ENCODE measurements at places on chromosomes 12 and 14. TPM values are rescaled to one million over a fixed set of nuclear protein-coding genes. Genes with fewer than 3 reads are reported as not detected.

- peaks cover 8% of the 10 kb centered on the region for H3K4me1 ChIP-seq
- H3K36me3 ChIP-seq, result no peaks in the 10 kb centered on the region
- peak overlapping the region; percentile 52 for H3K27ac ChIP-seq
- H3K4me3 ChIP-seq, result no peak overlapping the region
- peak; percentile 63 for DNase-seq
These were observed 51.0 kb downstream of the NFKBIA start for GRCh38 chr14:35353409-35354172.

DNA sequence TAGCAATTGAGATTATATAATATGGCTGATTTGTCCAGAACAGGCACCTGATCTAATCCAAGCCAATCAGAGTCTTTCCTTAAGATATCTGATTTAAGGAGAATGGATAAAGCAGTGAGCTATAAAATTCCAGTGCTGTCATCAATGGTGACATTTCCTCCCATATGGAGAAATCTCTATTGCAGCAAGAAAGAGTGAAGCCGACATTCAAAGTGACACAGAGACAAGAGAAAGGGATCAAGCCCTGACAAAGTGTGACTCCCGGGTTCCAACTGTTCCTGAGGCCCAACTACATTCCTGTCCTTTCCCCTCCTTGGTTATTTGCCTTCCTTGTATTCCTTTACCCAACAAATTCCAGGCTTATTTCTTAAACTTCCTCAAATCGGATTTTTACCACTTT, 430.0 kb upstream of the SOX5 start:
- DNase-seq, result no peak
- no peaks in the 10 kb centered on the region for H3K36me3 ChIP-seq
- H3K27me3 ChIP-seq, result no peaks in the 10 kb centered on the region
- H3K27ac ChIP-seq, result no peak overlapping the region

GRCh38 chr14:80809663-80810062, 131.9 kb downstream of the CEP128 start:
- H3K27me3 ChIP-seq, result no peaks in the 10 kb centered on the region
- H3K36me3 ChIP-seq, result no peaks in the 10 kb centered on the region
- no peak for DNase-seq
- H3K4me1 ChIP-seq, result no peaks in the 10 kb centered on the region
- no peak overlapping the region for H3K4me3 ChIP-seq
- H3K27ac ChIP-seq, result no peak overlapping the region

- peaks cover 11% of the 10 kb centered on the region for H3K4me1 ChIP-seq
- H3K27ac ChIP-seq, result no peak overlapping the region
- no peaks in the 10 kb centered on the region for H3K36me3 ChIP-seq
- DNase-seq, result no peak
These were observed 36.1 kb upstream of the EVL start for GRCh38 chr14:100028990-100029677.

DNA sequence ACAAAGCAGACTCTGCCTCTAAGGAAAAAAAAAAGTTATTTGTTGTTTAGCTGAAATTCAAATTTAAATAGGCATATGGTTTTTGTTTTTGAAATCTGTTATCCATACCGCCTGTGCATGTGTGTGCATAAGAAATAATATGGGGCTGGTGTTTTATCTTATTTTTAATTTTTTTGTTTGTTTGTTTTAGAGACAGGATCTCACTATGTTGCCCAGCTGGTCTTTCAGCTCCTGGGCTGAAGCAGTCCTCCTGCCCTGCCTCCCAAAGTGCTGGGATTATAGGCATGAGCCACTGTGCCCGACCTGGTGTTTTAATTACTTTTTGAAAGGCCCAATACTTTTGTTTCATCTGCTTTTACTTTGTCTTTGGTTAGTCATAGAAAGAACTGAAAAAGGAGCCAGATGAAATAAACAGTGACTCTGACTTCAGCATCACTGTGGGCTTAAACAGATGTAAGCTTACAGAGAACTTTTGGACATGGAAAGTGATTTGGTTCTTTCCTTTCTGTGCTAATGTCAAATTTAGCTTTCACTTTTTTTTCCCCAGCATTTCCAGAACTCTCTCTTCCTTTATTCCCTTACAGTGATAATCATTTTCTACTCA, 37.2 kb downstream of the SUPT16H start:
- H3K4me1 ChIP-seq, result no peaks in the 10 kb centered on the region
- no peak overlapping the region for H3K4me3 ChIP-seq
- no peak overlapping the region for H3K27ac ChIP-seq
- no peaks in the 10 kb centered on the region for H3K36me3 ChIP-seq
- no peak for DNase-seq
- H3K27me3 ChIP-seq, result no peaks in the 10 kb centered on the region

DNA sequence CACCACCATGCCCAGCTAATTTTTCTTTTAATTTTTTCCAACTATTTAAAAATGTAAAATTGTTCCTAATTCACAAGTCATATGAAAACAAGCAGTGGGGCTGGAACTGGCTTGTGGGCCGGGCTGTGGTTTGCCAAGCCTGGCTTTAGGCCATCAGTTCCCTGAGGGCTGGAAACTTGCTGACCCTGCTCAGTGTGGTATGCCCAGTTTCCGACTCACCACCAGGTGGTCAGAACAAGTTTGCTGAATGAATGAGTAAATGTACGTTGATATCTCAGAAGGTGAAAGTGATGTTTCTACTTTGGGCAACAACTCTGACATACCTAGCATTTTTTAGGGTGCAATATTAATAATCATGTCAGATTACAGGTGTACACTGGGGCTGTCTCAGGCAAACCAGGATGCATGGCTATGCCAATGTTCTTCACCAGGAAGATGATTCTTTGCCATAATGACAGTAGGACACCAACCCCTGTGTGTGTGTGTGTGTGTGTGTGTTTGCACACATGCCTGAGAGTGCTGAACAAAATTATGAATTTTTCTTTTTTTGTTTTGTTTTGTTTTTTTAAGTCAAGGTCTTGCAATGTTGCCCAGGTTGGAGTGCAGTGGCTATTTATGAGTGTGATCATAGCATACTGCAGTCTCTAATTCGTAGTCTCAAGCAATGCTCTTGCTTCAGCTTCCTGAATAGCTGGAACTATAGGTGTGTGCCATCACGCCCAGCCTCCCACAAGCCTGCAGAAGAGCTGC, 106.1 kb downstream of the PTPN11 start:
- no peaks in the 10 kb centered on the region for H3K27me3 ChIP-seq
- H3K36me3 ChIP-seq, result no peaks in the 10 kb centered on the region
- H3K4me3 ChIP-seq, result no peak overlapping the region
- H3K4me1 ChIP-seq, result no peaks in the 10 kb centered on the region

GRCh38 chr14:73895939-73896338, 9.3 kb downstream of the ZNF410 start:
- DNase-seq, result no peak
- H3K36me3 ChIP-seq, result no peaks in the 10 kb centered on the region
- H3K4me1 ChIP-seq, result no peaks in the 10 kb centered on the region
- H3K4me3 ChIP-seq, result no peak overlapping the region

DNA sequence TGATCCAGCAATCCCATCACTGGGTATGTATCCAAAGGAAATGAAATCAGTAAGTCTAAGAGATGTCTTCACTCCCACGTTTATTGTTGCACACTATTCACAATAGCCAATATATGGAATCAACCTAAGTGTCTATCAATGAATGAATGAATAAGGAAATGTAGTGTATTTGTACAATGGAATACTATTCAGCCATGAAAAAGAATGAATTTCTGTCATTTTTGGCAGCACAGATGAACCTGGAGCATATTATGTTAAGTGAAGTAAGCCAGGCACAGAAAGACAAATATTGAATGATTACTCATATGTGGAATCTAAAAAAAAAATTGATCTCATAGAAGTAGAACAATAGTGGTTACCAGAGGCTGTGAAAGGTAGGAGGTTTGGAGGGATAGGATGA, 30.6 kb upstream of the RFX4 start:
- no peaks in the 10 kb centered on the region for H3K36me3 ChIP-seq
- no peaks in the 10 kb centered on the region for H3K27me3 ChIP-seq
- H3K4me3 ChIP-seq, result no peak overlapping the region
- DNase-seq, result no peak
- no peaks in the 10 kb centered on the region for H3K4me1 ChIP-seq
- H3K27ac ChIP-seq, result no peak overlapping the region

GRCh38 chr14:55348766-55349453, 62.7 kb downstream of the ATG14 start:
- H3K36me3 ChIP-seq, result no peaks in the 10 kb centered on the region
- peaks cover 5% of the 10 kb centered on the region for H3K4me1 ChIP-seq
- DNase-seq, result no peak
- peak overlapping the region; percentile 58 for H3K27ac ChIP-seq

GRCh38 chr14:50943261-50943942, 881 bp downstream of the PYGL start:
- no peaks in the 10 kb centered on the region for H3K27me3 ChIP-seq
- peak overlapping the region; percentile 87 for H3K27ac ChIP-seq
- peak overlapping the region; percentile 87 for H3K4me3 ChIP-seq
- DNase-seq, result peak; percentile 11
- H3K4me1 ChIP-seq, result no peaks in the 10 kb centered on the region

GRCh38 chr14:33699300-33699983, 251.4 kb downstream of the EGLN3 start:
- H3K27ac ChIP-seq, result no peak overlapping the region
- DNase-seq, result no peak
- H3K27me3 ChIP-seq, result no peaks in the 10 kb centered on the region
- no peaks in the 10 kb centered on the region for H3K36me3 ChIP-seq
- no peak overlapping the region for H3K4me3 ChIP-seq

- no peak overlapping the region for H3K4me3 ChIP-seq
- no peaks in the 10 kb centered on the region for H3K4me1 ChIP-seq
- DNase-seq, result no peak
- no peaks in the 10 kb centered on the region for H3K36me3 ChIP-seq
- H3K27me3 ChIP-seq, result no peaks in the 10 kb centered on the region
- H3K27ac ChIP-seq, result no peak overlapping the region
These were observed 67.9 kb downstream of the TMEM30B start for GRCh38 chr14:61213191-61213621.

- H3K4me3 ChIP-seq, result no peak overlapping the region
- no peaks in the 10 kb centered on the region for H3K4me1 ChIP-seq
- no peak overlapping the region for H3K27ac ChIP-seq
- no peaks in the 10 kb centered on the region for H3K27me3 ChIP-seq
These were observed 12.2 kb downstream of the TMTC2 start for GRCh38 chr12:82698708-82699564.

DNA sequence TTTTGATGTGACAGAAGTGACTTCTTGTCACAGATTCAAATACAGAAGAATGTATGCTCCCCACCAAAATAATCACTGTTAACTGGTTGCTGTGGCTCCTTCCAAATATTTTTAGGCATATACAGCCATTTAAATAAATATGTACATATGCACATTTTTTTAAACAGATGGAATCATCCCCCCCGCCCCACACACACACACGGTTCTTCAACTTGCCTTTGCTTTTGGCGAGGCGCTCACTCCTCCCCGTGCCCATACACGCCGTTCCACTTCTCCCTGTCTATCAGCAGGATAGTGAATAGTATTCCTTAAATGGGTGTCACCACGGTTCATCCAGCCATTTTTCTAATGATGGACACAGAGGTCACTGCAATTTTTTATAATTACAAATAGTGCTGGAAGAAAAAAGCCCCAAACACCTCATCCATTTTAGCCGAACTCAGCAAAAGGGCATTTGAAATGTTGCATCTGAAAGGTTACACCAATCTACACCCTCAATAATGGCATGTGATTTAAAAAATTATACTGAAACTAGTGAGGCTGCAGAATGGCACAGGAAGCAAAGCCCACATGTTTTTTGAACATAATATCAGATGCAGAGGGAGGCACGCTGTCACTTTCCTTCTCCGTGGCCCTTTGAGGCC, 39.2 kb upstream of the MEG3 start:
- H3K4me3 ChIP-seq, result no peak overlapping the region
- H3K36me3 ChIP-seq, result no peaks in the 10 kb centered on the region
- H3K27ac ChIP-seq, result no peak overlapping the region
- H3K27me3 ChIP-seq, result no peaks in the 10 kb centered on the region

DNA sequence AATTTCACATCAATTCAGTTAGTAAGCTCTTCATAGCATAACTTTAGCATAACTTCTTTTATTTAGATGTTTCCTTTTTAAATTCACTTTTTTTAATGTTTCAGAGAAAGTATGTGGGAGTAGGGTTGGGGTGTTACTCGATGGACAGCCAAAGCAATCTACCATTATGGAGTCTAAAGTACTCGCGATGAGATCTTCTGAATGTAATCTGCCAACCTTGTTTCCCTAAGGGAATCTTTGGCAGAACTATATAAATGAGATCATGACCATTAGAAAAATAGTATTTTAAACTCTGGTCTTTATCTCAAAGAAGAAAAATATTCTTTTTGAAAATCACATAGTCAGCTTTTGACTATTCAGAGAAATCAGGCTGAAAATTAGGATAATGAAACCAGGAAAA, 103.9 kb downstream of the BBS10 start:
- no peaks in the 10 kb centered on the region for H3K36me3 ChIP-seq
- no peak overlapping the region for H3K4me3 ChIP-seq
- no peak for DNase-seq

- H3K36me3 ChIP-seq, result no peaks in the 10 kb centered on the region
- H3K27ac ChIP-seq, result no peak overlapping the region
- DNase-seq, result no peak
- H3K4me1 ChIP-seq, result no peaks in the 10 kb centered on the region
- H3K4me3 ChIP-seq, result no peak overlapping the region
These were observed 38.2 kb downstream of the NCKAP5L start for GRCh38 chr12:49789992-49790391.

DNA sequence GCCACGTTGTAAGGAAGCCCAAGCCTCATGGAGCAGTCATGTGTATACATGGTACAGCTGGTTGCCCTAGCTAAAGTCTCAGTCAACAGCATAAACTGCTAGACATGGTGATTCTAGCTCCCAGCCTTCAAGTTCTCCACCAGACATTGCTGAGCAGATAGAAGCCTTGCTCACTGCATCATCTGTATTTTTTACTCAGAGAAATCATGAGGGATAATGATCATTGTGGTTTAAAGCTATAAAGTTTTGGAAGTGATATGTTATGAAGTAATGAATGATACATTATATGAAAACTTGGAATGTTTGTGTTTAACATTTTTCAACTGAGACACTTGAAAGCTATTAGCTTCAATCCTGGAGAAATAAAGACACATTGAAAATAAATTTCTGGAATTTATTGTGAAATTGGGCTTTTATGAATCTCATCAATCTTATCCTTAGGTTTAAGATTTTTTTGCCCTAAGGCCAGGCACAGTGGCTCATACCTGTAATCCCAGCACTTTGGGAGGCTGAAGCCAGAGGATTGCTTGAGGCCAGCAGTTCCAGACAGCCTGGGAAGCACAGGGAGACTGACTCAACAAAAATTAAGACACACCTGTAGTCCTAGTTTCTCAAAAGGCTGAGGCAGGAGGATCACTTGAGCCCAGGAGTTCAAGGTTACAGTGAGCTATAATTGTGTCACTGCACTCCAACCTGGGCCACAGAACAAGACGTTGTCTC, 5.6 kb upstream of the NFATC4 start:
- no peaks in the 10 kb centered on the region for H3K27me3 ChIP-seq
- H3K36me3 ChIP-seq, result no peaks in the 10 kb centered on the region
- no peak overlapping the region for H3K4me3 ChIP-seq
- no peaks in the 10 kb centered on the region for H3K4me1 ChIP-seq
- no peak overlapping the region for H3K27ac ChIP-seq

Gene TTC9
- total RNA-seq, result 6.7 TPM

Gene BDKRB1
- 2.3 TPM for total RNA-seq

Gene HOXC13
- 1.2 TPM for total RNA-seq
